Endodermal cell (in vitro differentiated cells): ENCODE measurements at places on chromosomes 6 and 20.

- no peaks in the 10 kb centered on the region for H3K4me1 ChIP-seq
- H3K27me3 ChIP-seq, result peaks cover 15% of the 10 kb centered on the region
- no peaks in the 10 kb centered on the region for H3K36me3 ChIP-seq
- peak overlapping the region; percentile 74 for H3K4me3 ChIP-seq
- H3K27ac ChIP-seq, result no peak overlapping the region
Measured at GRCh38 chr6:33161354-33162331, 30.6 kb downstream of the COL11A2 start.

DNA sequence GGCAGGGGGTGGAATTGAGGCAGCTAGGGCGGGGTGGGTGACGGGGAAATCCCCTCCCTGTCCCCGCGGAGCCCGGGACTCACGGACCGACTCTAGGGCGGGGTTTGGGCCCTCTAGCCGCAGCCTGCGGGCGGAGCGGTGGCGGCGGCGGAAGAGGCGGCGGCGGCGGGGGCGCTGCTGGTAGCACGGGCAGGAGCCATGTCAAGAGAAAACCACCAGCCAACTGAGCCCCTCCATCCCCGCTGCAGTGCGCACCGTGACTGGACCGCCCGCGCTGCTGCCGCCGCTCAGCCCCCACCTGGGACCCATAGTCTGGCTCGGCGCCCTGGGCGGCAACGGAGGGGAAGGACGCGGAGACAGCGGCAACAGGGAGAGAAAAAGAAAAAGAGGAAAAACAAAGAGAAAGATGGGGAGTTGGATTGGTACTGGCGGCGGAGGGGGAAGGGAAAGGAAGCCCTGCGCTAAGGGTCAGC lies 1.2 kb upstream of the C6orf62 start:
- H3K27me3 ChIP-seq, result no peaks in the 10 kb centered on the region
- peaks cover 5% of the 10 kb centered on the region for H3K4me1 ChIP-seq
- H3K27ac ChIP-seq, result peak overlapping the region; percentile 98
- H3K36me3 ChIP-seq, result peaks cover 30% of the 10 kb centered on the region
- DNase-seq, result peak; percentile 69

DNA sequence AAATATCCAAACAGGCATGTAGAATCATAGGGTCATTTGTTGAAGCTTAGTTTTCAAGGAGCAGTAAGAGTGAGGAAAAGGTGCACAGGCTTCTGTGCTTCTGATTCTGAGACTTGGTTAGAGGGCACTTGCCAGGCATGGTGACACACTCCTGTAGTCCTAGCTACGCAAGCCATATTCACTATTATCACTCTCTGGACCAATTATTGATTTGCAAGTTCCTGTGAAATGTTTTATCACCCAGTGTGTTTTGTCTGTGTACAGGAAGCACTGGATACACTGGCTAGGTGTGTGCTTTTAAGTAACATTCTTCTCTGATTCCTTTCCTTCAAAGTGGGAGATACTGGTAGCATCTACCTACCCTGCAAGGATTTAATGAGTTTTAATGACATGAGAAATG lies 76.3 kb downstream of the JARID2 start:
- no peak overlapping the region for H3K4me3 ChIP-seq
- H3K4me1 ChIP-seq, result no peaks in the 10 kb centered on the region
- no peak for DNase-seq
- H3K27me3 ChIP-seq, result no peaks in the 10 kb centered on the region
- no peak overlapping the region for H3K27ac ChIP-seq

DNA sequence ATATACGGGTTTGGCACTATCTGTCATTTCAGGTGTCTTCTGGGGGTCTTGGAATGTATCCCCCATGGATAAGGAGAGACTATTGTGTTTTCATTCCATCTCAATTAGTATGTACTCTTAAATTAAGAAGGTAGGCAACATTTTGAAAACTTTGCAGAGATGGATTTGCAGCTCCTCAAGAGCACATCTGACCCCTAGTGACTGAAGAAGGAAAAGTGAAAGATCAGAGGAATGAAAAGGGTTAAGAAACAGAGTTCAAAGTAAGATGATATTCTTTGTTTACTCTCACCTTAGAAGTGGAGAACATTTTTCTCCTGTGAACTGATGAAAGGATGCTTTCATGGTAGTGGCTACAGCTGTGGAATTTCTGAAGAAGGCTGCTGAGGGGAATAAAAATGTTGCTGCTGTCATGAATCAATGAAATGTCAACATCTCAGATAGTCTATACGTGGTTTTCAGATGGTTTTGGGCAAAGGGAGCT lies 41.5 kb downstream of the SH3BGRL2 start:
- H3K36me3 ChIP-seq, result peaks cover 5% of the 10 kb centered on the region
- H3K4me3 ChIP-seq, result no peak overlapping the region
- DNase-seq, result no peak

GRCh38 chr20:38680500-38681306 lies 43.6 kb upstream of the SLC32A1 start:
- H3K27ac ChIP-seq, result no peak overlapping the region
- H3K36me3 ChIP-seq, result no peaks in the 10 kb centered on the region
- H3K27me3 ChIP-seq, result peaks cover 82% of the 10 kb centered on the region
- H3K4me3 ChIP-seq, result no peak overlapping the region
- DNase-seq, result peak; percentile 91

DNA sequence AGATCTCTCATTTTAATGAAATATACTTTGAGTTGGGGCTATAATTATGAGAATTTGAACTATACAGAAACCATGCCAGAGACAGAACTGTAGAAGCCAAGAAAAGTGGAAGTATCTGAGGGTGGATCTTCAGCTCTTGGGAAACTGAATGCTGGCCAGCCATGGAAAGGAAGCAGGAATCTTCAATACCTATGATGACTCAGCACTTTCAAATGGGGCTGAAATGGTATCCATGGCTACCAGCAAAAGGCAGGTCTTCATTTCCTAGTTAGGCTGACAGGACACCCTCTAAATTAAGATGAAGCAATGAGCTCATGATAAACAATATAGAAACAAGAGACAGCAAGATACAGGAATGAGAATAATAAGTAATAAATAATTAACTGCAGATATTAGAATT lies 171.3 kb downstream of the COL21A1 start:
- H3K4me1 ChIP-seq, result no peaks in the 10 kb centered on the region
- no peak overlapping the region for H3K4me3 ChIP-seq
- no peak overlapping the region for H3K27ac ChIP-seq
- H3K36me3 ChIP-seq, result no peaks in the 10 kb centered on the region

DNA sequence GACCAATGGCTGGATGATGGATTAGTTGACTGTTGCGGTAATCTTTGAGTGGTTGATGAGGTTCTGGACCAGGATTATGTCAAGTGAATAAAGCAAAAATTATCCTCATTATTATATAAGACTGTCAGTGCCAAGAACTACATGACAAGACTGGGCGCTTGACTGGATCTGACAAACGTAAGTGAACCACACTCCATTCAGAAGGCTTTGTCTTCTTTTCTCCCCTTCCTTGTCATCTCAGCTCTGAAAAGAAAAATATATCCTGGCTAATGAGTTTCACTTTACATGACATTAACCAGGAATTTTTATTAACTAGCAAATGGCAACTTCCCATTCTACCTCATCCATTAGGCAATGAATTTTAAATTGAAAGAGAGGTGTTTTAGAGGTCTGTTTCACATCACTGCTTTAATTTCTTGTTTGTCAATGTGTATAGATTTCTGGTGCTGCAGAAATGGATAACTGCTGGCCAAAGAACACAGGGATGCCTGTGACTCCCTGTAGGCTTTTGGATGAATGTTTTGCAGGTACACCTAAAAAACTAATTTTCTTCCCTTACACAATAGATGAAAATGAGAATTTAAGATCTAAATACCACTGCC lies 150.1 kb downstream of the ELOVL4 start:
- H3K27ac ChIP-seq, result no peak overlapping the region
- no peak for DNase-seq
- H3K4me1 ChIP-seq, result no peaks in the 10 kb centered on the region
- no peaks in the 10 kb centered on the region for H3K36me3 ChIP-seq

- H3K4me1 ChIP-seq, result no peaks in the 10 kb centered on the region
- H3K4me3 ChIP-seq, result no peak overlapping the region
- DNase-seq, result no peak
- no peak overlapping the region for H3K27ac ChIP-seq
Measured at GRCh38 chr6:39420300-39421265, 98.1 kb upstream of the KCNK16 start.

DNA sequence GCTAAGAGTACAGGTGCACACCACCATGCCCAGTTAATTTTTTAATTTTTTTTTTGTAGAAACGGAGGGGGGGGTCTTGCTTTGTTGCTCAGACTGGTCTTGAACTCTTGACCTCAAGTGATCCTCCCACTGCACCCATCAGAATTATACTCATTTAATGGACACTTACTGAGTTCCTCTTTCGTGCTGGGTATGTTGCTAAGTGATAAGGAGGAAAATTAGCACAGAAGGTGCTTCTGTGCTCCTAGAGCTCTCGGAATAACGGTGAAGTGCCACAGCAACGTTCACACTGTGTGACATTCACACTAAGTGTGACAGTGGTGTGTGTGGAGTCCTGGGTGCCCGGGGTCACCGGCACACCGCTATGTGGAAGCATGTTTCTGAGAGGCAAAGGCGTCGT lies 32.1 kb upstream of the BMP6 start:
- DNase-seq, result no peak
- H3K4me3 ChIP-seq, result no peak overlapping the region
- H3K36me3 ChIP-seq, result no peaks in the 10 kb centered on the region
- no peaks in the 10 kb centered on the region for H3K27me3 ChIP-seq

- no peaks in the 10 kb centered on the region for H3K27me3 ChIP-seq
- no peaks in the 10 kb centered on the region for H3K36me3 ChIP-seq
- no peaks in the 10 kb centered on the region for H3K4me1 ChIP-seq
- no peak for DNase-seq
Measured at GRCh38 chr6:28336284-28337120, 554 bp upstream of the ZSCAN31 start.

GRCh38 chr20:4635781-4636180 lies 85.9 kb upstream of the PRND start:
- no peaks in the 10 kb centered on the region for H3K36me3 ChIP-seq
- no peaks in the 10 kb centered on the region for H3K4me1 ChIP-seq
- H3K27ac ChIP-seq, result no peak overlapping the region
- H3K27me3 ChIP-seq, result no peaks in the 10 kb centered on the region

GRCh38 chr6:96394727-96395126 lies 126.9 kb upstream of the UFL1 start:
- no peak overlapping the region for H3K4me3 ChIP-seq
- no peak for DNase-seq
- H3K27me3 ChIP-seq, result no peaks in the 10 kb centered on the region
- no peak overlapping the region for H3K27ac ChIP-seq

GRCh38 chr20:24097506-24098245 lies 109.1 kb upstream of the GGTLC1 start:
- no peaks in the 10 kb centered on the region for H3K27me3 ChIP-seq
- H3K27ac ChIP-seq, result no peak overlapping the region
- no peak overlapping the region for H3K4me3 ChIP-seq
- peaks cover 6% of the 10 kb centered on the region for H3K4me1 ChIP-seq

DNA sequence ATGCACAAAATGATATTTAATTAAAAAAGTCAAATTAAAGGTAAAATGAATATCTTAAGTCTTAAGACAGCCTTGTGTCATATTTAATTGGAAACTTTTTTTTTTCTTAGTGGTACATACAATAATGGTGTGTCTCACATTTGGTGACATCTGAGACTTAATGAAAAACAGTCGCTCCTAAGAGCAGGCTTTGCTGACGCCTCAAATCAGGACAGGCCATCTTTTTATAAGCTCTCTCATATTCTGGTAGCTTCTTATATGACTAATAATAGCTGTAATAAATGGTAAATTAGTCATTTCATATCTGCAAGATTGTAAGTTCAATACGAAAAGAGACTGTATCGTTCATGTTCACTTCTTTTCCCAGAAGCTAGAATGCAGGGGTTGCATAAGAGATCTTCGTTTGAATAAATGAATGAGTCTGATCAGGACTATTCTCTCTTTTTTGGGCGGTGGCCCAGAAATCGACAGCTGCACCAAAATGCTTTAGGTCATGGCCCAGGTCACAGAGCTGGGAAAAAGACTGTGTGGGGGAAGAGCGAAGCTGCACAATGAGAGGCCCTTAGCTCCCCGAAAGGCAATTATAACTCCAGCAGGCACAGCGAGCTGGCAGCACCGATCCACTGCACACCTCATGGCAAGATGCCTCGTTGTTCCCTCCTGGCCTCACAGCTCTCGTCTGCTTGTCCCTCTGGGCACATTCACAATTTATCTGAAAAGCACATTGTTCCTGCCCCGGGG lies 69.4 kb downstream of the NRN1 start:
- no peaks in the 10 kb centered on the region for H3K27me3 ChIP-seq
- H3K27ac ChIP-seq, result no peak overlapping the region
- H3K4me1 ChIP-seq, result no peaks in the 10 kb centered on the region
- H3K36me3 ChIP-seq, result no peaks in the 10 kb centered on the region
- H3K4me3 ChIP-seq, result no peak overlapping the region

DNA sequence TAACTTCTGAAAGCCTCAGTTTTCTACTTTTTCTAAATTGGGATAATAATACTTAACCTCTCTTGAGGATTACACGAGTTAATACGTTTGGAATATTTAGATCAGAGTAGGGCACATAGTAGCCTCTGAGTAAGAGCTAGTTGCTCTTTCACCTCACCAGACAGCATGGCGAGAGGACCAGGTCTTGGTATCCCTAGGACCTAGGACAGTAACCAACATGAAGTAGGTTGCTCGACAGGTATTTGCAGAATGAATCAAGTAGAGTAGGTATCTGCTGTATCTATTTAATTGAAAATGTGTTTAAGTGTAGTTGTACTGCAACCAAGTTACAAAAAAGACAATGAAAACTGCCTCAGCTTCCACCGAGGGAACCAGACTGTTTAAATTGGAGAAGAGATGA lies 1.4 kb downstream of the CDC5L start:
- H3K27ac ChIP-seq, result no peak overlapping the region
- peak overlapping the region; percentile 95 for H3K4me3 ChIP-seq
- H3K4me1 ChIP-seq, result peaks cover 3% of the 10 kb centered on the region
- peaks cover 39% of the 10 kb centered on the region for H3K36me3 ChIP-seq
- no peak for DNase-seq

- no peak for DNase-seq
- no peak overlapping the region for H3K27ac ChIP-seq
- no peaks in the 10 kb centered on the region for H3K4me1 ChIP-seq
- H3K36me3 ChIP-seq, result no peaks in the 10 kb centered on the region
- H3K27me3 ChIP-seq, result no peaks in the 10 kb centered on the region
- H3K4me3 ChIP-seq, result no peak overlapping the region
Measured at GRCh38 chr20:40181676-40182075, 507.4 kb downstream of the MAFB start.

DNA sequence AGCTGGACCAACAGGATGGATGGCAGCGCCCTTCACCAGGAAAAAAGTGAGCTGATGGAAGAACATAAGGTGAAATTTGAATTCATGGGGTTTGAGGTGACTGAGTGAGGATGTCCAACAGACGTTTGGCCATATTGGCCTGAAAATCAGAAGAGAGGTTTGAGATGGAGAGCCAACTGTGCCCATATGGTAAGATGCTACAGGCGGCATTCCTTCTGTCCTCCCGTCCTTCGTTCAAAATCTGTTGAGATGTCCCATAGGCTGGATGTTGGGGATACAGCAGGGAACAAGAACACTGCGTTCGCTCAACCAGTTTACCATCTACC lies 468 bp upstream of the CMTR1 start:
- peaks cover 7% of the 10 kb centered on the region for H3K4me1 ChIP-seq
- H3K27me3 ChIP-seq, result no peaks in the 10 kb centered on the region
- H3K27ac ChIP-seq, result peak overlapping the region; percentile 41
- peak overlapping the region; percentile 97 for H3K4me3 ChIP-seq
- DNase-seq, result peak; percentile 49
